ENCODE measurements at places on chromosomes 6 and 20.

DNA sequence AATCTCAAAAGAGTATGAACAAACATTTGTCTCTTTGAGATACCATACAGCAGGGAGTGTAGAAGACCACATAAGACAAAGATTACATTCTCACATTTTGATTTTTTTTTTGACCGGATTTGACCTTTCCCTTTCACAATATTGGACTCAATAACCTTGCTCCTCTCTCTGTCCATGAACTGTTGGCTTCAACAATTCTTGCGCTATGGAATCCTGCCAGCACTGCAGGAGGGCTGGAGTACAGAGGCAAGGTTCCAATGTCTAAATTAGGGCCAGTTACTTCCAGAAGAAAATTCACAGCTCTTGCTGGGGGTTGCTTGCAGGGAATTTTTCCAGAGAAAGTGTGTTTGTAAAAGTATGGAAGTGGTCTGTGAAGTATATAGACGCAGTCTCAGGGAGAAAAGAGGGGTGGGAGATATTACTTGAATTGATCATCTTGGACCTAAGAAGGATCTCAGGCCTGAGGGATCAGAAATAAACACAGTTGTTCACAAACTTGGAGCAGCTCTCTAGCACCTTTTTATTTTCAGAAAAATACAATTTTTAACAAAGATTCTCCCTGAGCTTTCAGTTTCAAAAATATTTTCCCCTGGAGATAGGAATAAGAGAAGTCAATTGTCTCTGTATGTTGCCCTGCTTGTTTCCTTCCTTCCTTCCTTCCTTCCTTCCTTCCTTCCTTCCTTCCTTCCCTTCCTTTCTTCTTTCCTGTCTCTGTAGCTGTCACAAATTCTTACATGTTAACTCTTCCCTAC, 765.9 kb downstream of the BCKDHB start:
- DNase-seq = no peak

DNA sequence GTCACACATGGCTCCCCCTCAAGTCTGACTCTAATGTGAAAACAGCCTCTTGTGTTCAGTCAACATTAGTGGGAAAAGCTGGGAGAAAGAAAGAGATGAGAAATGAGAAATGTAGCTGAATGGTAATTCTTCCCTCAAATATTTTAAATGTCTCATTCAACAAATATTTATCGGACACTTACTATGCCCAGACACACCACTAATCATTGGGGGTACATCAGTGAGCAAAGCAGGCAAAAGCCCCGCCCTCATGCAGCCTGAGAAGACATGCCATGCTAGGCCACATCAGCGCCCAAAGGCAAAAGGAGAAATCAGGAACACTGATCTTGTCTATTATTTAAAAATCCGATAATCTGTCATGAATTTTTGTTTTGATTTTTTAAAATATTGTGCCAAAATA, 89.9 kb upstream of the ASF1A start:
- DNase-seq = no peak

GRCh38 chr20:38818113-38819065, 12.9 kb downstream of the PPP1R16B start:
- no peak for DNase-seq

DNA sequence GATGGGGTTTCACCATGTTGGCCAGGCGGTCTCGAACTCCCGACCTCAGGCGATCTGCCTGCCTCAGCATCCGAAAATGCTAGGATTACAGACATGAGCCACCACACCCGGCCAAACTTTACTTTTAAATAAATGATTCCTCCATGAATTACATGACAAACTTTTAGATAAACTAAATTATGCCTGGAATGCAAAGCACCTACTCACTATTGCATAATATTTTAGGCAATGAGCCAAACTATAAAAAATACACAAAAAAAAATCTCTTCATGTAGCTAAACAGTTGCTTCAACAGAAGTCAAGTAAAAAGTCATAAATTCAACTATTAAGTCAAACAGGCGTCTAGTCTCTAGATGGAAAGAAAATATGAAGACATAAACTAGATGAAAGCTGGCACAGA, 56.5 kb downstream of the PTPRK start:
- DNase-seq = no peak

DNA sequence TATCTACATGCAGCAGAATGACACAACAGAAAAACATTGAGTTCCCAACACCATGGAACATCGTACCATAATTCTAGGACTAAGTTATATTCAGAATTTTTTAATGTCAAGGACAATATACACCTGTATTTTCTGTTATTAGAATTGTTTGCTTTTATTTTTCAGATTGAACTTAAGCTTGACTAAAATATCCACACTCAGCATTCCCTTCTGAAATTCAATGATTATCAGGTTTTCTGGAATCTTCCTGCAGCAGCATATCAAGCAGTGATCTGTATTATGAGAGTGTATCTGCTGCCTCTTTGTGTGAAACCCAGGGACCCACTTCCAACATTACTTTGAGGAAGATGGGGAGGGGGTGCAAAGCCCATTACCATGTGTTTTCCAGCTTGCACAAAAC, 578.6 kb upstream of the JAG1 start:
- DNase-seq = no peak

DNA sequence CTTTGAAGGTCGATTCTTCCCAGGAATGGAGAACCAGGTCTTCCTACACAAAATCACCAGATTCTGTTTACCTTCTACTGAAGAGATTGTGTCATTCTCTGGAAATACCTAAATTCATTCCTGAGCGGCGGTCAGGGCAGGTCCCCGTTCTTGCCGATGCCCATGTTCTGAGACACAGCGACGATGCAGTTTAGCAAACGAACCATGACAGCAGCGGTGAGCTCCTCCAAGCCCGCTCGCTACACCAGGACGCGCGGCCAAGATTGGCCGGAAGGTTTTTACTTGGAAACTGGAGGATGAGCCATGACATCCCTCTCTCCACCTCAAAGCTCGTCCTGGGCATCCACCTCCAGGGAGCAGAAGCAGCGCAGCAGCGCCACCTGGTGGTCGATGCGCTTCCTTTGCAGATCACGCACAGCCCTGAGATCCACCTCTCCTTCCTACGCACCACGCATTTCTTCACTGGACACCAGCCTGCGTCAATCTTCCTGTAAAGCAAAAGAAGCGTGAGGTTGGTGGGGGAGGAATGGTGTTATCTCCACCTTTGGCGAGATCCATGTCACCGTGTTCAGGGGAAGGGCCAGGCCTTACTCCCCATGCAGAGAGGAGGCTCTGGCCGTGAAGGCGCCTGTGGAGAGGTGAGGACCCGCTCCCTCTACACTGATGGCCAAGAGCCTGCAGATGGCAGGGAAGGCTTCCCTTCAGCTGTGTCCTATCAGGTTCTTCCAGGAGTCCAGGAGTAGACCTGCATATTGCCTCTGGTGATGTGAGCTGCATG, 9.9 kb upstream of the HLA-B start:
- DNase-seq = peak; percentile 98

GRCh38 chr6:157305670-157306653, 17.4 kb downstream of the TMEM242 start:
- no peak for DNase-seq

DNA sequence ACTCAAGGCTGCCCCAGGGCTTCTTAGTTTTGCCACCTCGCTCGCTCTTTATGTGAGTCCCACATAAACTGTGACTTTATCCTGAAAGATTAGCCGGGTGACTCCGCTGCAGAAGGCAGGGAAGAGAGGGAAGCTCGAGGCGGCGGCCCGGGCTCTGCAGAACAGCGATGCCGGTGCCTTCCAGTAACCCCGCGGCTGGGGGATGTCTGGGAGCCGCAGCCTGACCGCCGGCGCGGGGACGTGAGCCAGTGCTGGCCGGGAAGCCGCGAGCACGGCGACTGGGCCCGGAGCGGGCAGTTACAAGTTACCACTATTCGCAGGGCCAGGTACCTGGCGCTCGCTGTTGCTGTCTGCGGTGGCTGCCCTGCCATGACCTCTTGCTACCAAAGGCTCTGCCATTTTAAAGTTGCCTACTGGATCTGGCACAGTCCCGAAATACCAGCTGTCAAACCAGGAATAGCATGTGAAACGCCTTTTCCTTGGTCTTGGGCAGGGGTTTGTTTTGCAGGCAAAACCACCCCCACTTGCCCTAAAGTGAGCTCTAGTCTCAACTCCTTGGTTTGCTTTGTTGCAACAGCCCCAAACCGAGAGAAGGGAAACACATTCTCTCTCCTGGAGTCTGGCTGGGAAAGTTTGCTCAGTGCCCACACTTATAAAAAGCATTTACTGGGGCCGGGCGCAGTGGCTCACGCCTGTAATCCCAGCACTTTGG, 124.0 kb upstream of the SLC2A12 start:
- DNase-seq = peak; percentile 86

DNA sequence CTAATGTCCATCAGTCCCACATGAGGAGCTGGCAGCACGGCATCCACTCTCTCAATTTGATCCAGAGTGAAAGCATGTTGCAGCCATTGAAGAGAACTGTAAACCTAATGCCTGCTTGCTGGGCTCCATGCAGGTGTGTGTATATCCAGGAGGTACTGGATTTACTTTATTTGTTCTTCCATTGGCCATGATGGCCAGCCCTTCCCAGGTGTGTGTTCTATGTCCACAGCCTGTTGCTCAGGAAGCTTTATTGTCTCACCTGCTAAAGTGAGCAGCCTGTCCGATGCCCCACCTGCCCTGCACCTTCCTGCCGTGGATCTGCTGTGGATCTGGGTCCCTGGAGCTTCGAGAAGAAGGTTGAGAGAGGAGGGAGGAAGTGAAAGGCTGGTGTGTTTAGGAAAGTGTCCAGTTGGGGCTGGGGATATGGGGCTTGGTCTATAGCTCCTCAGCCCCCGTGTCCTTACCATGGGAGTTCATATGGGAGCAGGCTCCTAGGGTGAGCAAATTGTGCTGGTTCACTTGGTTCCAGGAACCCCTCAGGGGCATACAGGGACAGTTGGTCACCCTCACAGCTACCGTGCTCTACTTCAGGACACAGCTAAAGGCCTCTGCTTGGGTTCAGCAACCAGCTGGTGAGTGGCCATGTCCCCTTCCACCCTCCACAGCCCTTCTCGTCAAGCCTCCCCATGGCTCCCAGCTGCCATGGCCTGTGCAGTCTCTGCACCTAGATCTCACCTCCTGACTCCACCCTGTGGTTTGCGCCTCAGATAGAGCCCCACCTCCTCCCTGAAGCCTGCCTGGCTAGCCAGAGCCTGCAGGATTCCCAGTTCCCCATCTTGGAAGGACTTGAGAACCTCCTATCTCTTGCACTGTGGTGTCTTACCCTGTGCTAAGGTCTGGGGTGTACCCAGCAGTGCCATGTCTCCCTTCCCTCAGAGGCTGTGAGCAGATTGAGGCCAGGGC, 12.7 kb downstream of the TREML2 start:
- no peak for DNase-seq

DNA sequence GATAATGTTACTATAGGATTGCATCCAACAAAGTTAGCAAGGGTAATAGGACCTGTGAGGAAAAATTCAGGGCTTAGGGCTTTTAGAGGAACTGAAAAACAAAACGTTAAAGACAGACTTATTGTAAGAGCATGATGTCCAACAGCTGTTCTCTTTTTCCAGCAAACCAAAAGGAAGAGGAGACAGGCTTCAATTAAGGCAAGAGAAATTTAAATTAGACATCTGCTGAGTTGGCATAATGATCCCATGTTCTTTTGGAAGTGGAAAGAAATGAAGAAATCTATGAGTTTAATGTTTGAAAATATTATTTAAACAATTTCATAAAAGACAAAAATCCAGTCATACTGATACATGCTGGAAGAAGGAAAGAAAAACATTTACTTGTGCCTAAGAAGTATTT, 95.7 kb upstream of the HMGCLL1 start:
- DNase-seq = no peak

DNA sequence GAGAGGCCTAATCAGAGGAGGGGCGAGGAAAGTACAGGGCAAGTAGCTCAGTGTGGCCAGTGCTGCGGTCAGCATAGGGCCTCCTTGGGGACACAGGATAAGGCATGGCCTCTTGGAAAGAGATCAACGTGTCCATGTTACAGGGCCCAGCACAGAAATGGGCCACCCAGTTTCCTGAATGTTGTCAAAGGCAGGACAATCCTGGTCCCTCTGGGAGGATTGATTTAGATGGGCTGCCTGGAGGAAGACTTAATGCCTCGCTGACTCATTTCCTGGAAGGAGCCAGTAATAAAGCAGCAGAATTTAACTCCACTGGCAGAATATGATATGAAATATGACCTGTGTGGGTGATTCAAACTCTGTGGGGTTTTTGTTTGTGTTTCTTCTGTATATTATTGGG, 16.6 kb downstream of the DDO start:
- no peak for DNase-seq

DNA sequence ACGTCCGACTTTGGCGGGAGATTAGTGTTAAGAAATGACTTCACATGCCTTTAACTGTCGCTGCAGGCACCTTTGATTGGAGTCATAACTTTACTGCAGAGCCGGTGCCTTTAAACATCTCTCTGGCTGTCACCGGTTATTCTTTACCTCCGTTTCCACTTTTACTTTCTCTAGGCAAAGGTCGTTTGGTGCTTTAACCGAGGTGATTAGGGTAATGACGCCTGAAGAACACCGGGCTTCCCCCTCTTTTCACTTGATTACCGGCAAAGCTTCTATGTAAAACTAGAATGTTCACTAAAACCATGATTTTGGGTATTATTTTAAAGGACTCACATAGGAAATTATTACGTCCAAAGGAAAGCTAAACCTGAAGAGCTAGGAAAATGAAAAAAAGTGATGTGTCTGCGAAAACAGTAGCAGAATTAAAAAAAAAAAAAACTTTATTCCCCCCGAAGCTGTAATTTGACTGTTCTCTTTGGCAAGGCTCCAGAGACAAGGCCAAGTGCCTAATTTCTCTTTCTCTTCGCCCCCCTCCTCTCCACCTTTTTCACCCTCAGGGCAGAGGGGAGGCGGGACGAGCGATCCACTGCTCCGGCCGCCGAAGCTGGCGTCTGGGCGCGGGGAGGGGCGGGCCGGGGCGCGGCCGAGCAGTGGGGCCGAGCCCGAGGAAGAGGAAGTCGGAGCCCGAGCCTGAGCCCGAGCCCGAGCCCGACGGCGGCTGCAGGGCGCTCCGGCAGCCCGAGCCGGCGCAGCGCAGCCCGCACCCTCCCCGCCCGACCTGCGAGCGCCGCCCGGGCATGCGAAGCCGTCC, at the start of gene PLEKHG1:
Gene PLEKHG1, plus strand, starts transcription at position 687 of the 811 bp plus-strand sequence. CDS start 133,797 bp downstream, outside the sequence.
- peak; percentile 87 for DNase-seq

DNA sequence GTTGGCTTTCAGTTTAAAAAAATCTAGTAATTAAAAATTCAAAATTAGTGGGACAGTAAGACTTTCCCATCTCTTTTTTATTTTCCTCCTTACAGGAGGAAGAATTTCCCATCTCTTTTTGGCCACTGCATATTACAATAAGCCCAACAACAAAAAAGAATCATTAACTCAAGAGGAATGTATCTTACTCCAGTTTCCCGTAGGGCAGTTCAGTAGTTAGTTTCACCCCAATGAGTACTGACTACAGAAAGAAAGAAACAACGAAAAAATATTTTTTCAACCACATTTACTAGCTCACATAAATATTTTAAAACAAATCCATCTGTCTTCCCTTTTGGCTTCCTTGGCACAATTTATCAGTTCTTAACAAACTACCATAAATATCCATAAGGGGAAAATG, 14.9 kb upstream of the BLOC1S5 start:
- no peak for DNase-seq
